ENCODE measurements at places on chromosomes 16 and 17.
A peak's percentile ranks its signal among the peaks of the same experiment; 100 is the strongest.

GRCh38 chr17:27896701-27897100 lies 3.5 kb upstream of the LYRM9 start:
- no peak for DNase-seq

- peak; percentile 85 for DNase-seq
These were observed 5.2 kb downstream of the CISD3 start for GRCh38 chr17:38735161-38735997.

GRCh38 chr16:88727871-88728270 lies 21.6 kb downstream of the CTU2 start:
- DNase-seq = no peak

DNA sequence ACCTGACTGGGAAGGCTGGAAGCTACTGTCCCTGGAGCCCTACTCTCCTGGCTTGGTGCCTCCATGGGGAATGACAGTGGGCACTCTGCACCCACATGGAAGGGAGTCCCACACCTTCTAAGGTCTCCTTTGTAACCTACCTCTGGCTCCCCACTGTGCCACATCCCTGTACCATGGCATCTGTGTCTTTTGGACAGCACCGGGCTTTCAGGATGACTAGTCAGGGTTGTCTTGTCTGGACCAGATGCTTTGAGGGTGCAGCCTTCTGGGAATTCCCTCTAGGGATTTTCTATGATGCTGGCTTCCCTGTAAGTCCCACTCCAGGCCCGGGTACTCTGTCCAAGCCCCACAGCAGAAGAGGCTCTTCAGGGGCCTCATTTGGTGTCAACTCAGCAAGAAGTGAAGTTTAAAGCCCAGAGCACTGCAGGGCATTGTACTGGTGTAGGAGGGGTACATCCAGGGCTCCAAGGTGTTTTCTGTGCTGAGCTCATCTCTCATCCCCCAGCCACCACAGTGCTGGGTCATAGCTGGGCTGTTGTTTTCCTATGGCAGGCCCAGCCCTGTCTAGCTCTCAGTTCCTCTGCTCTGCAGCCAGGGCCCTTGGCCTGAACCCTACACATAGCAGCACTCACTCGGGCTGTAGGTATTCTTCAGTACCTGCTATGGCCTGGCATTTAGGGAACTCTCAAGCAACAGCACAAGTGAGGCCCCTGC lies 255.3 kb downstream of the CPPED1 start:
- no peak for DNase-seq

GRCh38 chr16:13351181-13351580 lies 449.8 kb downstream of the SHISA9 start:
- no peak for DNase-seq

DNA sequence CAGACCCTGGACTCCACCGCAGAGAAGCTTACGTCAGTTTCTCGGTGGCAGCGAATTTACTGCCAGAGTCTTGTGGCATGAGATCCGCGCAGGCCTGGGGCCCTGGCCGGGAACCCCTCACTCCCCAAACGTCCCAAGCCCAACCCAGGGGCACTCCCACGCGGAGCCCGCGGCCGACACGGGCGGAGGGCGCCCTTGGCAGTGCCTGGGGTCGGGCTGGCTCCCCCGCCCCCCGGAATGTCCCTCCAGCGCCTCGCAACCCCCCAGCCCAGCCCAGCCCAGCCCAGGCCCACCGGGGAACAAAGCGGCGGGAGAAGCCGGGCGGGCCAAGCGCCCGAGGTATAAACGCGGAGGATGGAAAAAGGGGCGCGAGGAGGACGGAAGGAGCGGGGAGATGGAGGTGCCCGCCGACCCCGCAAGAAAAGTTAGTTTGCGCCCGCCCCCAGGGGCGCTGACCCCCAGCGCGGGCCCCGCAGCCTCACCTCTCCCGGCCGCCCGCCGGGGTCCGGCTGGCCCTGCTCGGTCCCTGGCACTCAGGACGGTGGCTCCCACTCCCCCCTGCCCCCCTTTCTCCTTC lies 330 bp downstream of the CASKIN2 start:
- peak; percentile 57 for DNase-seq

DNA sequence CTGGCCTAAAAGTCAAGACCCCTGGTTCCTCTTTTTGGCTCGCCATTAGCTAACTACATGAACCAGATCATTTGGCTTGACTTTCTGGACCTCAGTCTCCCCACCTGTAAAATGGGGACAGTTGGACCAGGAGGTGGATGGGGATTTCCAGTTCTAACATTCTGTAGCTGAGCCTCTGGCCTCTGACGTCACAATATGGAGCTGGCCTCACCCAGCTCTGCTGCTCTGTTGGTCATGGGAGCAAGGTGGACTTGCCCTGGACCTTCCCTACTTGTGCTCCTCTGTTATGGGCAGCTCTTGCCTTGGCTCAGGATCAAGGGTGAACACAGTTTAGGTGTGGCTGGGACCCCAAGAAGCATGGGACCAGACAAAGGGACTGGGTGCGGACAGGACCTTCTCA lies 16.5 kb upstream of the KCNH6 start:
- DNase-seq = no peak

DNA sequence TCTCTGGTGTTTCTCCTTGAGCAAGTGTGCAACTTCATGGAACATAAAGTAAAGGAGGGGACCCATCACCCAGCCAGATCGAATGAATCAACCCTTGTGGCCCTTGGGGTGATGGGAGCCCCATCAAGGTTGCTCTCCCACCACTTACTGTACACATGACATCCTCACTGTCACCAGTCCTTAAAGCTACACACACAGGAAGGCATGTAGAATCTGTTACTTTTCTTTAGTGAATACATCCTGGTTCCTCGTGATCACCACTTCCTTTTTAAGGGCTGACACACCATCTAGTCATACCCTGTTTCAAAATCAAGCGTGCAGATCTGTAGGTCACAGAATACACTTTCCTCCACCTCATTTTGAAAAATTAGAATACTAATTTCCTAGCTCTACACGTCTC lies 22.6 kb upstream of the MPHOSPH6 start:
- peak; percentile 10 for DNase-seq

- no peak for DNase-seq
These were observed 131.2 kb upstream of the FAM20A start for GRCh38 chr17:68732301-68732749.

DNA sequence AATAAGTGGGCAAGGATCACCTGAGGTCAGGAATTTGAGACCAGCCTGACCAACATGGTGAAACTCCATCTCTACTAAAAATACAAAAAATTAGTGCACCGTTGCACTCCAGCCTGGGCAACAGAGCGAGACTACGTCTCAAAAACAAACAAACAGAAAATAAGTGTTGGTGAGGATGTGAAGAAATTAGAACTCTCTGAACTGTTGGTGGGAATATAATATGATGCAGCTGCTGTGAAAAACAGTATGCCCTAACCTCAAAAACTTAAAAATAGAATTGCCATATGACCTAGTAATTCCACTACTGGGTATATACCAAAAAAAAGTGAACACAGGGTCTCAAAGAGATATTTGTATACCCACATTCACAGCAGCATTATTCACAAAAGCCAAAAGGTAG lies 26.1 kb downstream of the GLG1 start:
- DNase-seq = no peak

- peak; percentile 18 for DNase-seq
These were observed 607 bp upstream of the NCOR1 start for GRCh38 chr17:16215965-16216316.

GRCh38 chr16:85768199-85768598 lies 17.3 kb upstream of the C16orf74 start:
- DNase-seq = no peak

DNA sequence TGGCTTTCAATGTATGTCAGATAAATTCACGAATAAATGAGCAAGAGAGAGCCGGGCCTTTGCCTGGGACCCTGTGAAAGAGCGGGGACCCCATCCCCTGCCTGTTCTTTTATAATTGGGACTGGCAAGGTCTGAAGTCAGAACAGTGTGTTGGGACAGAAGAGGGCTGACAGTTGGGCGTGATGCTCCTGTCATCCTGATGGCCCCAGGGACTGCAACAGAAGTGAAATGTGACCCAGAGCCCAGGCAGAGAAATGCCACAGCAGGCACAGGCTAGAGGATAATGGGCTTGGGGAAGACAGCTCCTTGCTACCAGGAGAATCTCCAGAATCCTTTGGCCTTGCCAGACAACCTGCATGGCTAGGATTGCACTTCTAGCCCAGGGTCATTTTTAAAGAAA lies 37.9 kb downstream of the GSG1L start:
- no peak for DNase-seq

- DNase-seq = no peak
These were observed 91.8 kb upstream of the CLEC18A start for GRCh38 chr16:69859105-69859989.

DNA sequence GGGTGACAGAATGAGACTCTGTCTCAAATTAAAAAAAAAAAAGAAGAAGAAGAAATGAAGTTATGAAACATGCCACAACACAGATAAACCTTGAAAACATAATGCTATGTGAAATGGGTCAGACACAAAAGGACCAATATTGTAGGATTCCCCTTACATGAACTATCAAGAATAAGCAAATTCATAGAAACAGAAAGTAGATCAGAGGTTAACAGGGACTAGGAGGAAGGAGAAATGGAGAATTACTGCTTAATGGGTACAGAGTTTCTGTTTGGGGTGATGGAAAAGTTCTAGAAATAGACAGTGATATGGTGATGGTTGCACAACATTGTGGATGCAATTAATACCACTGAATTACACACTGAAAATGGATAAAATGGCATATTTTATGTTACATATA lies 16.3 kb downstream of the RANBP10 start:
- DNase-seq = no peak

- DNase-seq = peak; percentile 79
These were observed 225.6 kb downstream of the MSI2 start for GRCh38 chr17:57481910-57482391.

DNA sequence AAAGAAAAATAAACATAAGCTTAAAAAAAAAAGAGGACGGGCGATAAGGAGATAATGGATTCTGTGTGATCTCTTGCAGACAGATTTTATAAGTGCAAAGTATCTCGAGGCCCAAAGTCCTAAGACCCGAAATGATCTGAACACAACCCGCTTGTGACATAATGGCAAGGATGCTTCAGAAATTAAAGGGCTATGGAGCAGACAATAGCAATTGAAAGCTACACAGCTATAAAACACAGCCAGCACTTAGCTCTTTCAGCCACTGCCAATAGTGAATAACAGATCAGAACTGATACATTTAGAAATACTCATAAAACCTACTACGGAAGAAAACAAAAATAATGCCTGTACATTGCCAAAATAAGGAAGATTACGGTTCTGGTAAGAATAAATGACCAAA lies 117.5 kb downstream of the ZFHX3 start:
- no peak for DNase-seq

DNA sequence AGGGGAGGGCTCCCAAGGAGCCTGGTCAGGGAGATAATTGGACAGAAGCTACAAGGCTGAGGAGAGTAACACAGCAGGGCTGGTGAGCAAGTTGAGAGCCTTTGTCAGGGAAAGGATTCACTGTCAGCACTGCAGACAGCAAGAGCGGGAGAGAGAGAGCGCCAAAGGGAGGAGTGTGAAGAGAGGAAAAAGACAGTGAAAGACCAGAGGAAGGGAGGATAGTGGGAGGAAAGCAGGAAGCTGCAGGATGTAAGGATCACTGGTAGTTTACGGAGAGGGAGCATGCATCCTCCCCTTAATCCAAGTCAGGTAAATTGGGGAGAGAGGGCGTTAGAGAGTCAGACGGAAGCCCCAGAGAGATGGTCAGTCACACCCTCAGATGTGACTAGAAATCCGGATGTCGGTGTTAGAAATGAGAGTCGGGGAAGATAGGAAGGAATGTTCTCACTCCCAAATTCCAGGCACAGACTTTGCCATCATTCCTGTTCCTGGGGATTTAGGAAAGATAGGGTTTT lies 13.8 kb upstream of the SPOP start:
- peak; percentile 42 for DNase-seq

DNA sequence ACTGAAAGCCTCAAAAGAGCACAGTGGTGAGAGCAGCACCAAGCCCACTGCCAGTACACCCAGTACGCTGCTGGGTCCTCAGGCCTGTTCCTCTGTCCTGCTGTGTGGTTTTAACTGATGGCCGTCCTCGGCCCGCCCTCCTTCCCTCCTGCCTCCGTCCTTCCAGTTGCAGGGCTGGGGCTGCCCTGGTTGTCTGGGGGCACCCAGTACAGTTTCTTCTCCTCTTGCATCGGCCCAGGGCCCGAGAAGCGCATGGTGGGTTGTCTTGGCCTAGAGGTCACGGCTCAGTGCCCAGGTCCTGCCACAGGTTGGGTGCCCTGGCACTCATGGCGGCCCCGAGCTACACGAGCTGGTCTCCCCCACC lies 70.8 kb upstream of the KCTD5 start:
- no peak for DNase-seq

GRCh38 chr17:17494499-17494869 lies 1.7 kb downstream of the RASD1 start:
- no peak for DNase-seq

DNA sequence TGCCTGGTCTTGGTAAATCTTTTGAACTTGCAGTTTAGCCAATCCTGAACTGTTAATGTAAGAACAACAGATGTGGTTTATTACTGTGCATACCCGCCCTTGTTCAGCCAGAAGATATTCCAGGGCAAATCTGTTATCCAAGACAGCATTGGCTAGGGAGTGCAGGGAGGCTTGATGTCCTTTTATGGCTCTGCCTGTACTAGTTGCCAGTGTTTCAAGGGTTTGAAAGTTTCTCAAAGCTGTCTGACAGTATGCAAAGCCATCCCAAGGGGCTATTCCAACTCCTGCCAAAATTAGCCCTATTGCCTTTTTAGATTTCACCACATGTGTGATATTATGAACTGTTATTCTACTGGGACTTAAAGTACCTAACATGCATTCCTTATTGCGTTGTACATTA lies 30.1 kb downstream of the LCMT1 start:
- DNase-seq = no peak

DNA sequence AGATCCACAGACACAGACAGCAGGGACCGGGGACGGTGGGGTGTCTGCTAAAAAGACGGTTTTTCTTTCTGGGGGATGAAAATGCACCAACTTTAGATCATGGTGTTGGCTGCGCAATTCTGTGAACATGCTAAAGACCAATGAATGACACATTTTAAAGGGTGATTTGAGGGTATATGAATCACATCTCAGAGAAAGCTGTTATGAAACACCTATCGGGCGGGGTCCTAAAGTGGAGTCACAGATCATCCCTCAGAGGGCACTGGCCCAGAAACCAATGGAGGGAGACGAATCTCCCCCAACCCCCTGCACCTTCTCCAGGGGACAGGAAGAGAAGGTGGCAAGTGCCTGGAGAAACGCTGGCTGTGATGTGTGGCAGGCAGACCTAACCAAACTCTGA lies 26.0 kb downstream of the KLHDC4 start:
- DNase-seq = no peak

GRCh38 chr17:20996724-20997615 lies 45.8 kb downstream of the USP22 start:
- no peak for DNase-seq

- DNase-seq = no peak
These were observed 117.1 kb upstream of the ZNF750 start for GRCh38 chr17:82956726-82957468.
